Stomach (tissue), 19 donors: ENCODE measurements at places on chromosomes 2 and 18. TPM values are rescaled to one million over a fixed set of nuclear protein-coding genes. Genes with fewer than 3 reads are reported as not detected.

DNA sequence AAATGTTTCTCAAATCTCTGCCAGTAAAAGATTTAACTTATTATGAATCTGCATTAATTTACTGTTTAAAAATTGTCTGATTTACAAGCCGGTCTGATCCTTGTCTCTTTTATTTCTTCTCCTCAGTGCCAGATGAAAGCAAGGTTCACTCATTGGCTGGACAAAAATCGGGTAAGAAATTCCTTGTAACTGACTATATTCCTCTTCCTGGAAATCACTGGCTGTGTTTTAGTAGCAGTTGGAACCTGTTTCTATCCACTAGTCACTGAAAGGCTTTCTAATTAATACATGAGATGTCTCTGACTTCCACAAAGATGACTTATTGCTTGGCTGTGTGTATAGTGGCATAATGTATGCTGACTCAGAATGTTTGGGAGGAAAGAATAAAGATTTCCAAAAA lies 436.6 kb upstream of the NRP2 start:
- peak; percentile 69 for DNase-seq

UGT1A3 gene
- 6.7 TPM for total RNA-seq

DNA sequence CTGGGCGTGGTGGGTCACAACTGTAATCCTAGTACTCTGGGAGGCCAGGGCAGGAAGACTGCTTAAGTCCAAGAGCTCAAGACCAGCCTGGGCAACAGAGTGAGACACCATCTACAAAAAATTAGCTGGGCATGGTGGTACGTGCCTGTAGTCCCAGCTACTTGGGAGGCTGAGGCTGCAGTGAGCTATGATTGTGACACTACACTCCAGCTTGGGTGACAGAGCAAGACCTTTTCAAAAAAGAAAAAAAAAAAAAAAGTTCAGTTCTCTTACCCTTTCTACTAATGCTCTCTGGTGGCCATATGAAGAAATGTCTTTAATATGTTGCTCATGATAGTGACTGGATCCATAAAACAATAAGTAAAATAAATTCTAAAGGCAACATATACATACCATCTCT lies 14.9 kb downstream of the TYW5 start:
- no peak for DNase-seq

DNA sequence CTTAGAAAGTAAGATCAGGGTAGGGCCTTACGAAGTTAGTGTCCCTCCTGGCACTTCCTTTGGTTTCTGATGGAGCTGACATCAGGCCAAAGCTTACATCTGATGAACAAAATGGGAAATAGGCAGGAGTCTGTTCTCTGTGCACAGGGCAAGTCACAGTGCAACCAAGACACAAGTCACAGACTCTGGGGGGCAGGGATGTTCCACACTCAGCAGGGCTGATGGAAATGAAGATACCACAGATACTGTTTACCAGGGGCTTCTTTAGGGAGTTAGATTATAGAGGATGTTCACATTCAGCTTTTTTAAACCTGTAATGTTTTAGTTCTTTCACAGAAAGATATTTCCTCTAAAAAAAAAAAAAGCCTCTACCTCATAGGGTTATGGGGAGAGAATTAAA lies 106.2 kb upstream of the EPC2 start:
- no peak for DNase-seq

- no peak for DNase-seq
These were observed 50.9 kb upstream of the SMAD2 start for GRCh38 chr18:47981320-47981719.

MTLN gene
- total RNA-seq = 154 TPM

GALR1 gene
- total RNA-seq = not detected

DNA sequence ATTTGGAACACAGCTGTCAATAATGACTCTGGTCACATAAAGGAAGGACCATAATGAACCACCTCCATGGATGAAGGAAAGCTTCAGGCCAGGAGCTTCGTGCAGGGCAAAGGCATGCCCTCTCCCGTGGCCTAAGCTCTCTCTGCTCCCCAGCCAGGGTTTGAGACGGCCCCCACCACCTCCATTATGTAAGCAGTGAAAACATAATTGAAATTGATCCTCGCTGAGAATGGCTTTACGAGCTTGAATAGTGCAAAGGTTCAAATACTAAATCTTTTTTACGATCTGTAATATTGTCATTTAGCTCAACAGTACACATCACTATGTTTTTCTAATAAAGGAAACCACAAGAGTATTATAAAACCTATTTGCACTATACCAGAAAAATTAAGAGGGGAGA lies 5.2 kb upstream of the EDAR start:
- no peak for DNase-seq

- no peak for DNase-seq
These were observed 62.5 kb upstream of the HPCAL1 start for GRCh38 chr2:10240161-10240681.

GRCh38 chr2:236855176-236855865 lies 230.4 kb upstream of the COPS8 start:
- no peak for DNase-seq

SOX11 gene
- not detected for total RNA-seq

DNA sequence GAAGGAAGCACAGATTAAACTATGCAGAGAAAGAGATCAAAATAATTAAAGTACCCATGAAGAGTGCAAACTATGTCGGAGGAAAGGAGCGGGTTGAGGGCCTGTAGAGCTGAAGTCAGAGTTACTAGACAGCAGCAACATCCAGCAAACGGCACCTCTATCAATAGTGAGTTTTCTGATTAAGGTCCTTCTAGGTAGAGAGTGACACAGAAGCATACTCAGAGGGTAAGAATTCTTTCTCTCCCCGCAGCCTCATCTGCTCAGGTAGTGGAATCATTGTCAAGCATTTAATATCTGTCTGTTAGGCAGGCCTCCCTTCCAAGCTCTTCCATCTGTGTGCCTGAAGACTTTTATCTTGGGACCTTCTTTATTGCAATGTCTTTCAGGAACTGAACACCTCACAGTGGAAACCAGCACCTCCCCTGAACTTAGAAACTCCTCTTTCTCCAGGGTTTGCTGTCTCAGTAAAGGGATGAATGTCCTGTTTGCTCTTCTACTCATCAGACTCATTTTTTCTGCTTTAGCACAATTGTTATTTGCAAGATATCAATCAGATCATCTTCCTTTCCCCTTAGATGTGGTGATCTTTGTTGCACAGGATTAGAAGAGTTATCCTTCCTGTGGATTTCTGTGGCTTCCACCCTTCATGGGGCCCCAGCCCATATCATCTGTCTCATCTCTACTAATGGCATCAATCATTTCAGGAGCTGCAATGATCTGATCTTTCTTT lies 28.8 kb downstream of the SP140 start:
- DNase-seq = no peak

DNA sequence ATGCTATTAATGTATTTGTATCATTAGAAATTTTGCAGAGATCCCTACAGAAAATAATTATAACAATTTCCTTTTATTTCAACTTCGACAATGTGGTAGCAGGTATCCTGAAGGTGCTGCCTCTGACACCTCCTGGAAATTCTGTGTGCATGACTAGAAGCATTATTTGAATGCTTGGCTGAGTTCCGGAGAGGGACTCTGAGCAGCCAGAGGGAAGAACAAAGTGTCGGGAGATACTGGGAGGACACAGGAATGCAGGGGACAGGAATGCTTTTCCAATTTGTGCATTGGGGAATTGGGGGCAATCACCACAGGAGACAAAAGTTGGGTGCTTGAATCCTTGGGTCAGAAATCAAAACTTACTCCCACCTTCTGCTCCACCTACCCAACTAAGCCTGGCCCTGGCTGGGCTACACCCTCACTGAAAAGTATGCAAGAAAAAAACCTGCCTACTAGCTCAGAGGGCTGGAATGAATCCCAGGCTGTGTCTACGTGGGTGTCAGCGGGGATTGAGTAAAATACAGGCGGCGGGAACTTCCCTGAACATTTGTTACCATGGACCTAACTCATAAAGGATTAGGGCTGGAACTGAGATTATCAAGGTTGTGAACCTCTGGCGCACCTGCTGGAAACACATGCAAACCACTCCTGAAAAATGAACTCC lies 299.3 kb downstream of the SOX11 start:
- no peak for DNase-seq

DNA sequence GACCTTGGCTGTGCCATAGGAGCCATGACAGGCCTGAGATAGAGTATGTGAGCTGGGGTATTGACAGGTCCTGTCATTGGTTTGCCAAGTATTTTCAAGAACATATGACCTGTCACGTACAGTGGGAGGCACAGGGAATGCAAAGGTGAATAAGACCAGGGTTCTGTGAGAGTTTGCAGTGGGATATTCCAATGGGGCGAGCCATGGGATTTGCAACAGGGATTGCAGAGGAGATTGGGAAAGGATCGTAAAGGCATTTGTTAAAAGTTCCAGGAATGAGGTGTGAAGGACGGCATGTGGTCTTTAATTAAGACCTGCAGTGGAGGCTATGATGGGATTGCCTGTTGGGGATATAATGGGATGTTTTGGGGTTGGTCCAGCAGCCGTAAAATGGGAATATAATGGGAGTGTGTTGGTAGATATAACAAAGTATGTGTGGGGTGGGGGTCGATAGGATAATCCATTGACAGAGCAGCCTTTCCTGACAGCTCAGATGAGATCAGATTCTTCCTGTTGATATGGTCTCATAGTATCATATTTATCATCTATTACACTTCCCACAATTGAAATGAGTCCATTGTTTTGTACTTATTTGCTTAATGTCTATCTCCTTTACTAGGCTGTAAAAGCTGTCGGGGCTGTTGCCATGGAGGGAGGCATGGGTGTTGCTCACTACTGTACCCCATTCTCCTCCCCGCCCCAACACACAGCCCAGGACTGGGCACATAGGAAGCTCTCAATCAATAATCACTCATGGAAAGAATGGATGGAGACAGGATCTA lies 38.1 kb downstream of the PKDCC start:
- no peak for DNase-seq

DNA sequence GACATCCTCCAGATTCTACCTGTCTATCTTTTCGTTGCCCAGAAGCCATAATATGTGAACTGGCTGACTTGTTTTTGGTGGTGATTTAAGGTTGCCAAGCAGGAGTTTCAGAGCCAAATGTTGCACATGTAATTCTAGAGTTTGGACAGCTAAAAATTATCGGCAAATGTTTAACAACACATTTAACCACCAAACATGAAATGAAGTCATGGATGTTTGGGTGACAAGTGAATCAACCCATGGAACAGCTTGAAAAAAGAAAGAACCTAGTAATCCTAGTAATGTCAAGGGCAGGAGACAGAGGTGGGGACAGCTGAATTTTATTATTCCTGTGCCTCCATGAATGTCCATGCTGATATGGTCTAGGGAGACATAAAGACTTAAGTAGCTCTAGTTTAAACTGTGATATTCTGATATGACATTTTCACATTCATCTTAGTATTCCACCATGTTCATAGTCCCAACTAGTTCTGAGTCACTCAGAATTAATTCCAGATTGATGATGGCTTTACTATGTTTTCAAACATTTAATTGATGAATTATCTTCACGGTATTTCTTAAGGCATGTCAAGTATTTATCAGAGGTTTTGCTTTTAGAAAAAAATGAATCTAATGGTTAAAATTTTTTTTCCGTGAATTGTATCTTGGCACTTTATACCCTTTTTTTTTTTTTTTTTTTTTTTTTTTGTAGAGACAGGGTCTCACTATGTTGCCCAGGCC lies 101.7 kb downstream of the SOCS6 start:
- DNase-seq = no peak

CD8B2 gene
- not detected for total RNA-seq

GRCh38 chr2:235418918-235419317 lies 74.9 kb upstream of the AGAP1 start:
- no peak for DNase-seq

DNA sequence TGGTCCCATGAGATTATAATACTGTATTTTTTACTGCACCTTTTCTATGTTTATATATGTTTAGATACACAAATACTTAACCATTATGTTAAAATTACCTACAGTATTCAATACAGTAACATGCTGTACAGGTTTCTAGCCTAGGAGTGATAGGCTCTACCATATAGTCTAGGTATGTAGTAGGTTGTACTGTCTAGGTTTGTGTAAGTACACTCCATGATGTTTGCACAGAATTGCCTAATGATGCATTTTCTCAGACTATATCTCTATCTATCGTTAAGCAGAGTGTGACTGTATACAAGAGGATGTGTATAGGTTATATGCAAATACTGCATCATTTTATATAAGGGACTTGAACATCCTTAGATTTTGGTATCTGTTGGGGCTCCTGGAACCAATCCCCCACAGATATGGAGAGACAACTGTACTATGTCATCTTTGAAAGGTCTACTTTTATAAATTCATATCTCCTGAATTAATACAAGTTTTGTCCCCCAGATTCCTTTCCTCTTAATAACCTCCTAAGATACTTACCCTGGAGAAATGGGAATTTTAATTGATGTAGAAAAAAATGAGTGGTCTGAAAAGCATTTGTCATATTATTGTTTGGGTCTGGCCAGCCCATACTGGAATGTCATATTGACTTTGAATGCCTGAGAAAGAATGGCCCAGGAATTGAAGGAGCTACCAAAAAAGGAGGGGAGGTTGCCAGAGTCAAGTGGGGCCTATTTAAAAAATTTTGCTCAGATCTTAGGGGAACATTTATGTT lies 36.6 kb downstream of the EHBP1 start:
- DNase-seq = no peak

GRCh38 chr2:210443527-210443926 lies 33.0 kb downstream of the LANCL1 start:
- no peak for DNase-seq

GRCh38 chr18:38789141-38789540 lies 1223.5 kb upstream of the CELF4 start:
- DNase-seq = no peak

GRCh38 chr2:236056141-236056540 lies 112.0 kb downstream of the GBX2 start:
- no peak for DNase-seq

GRCh38 chr18:38747153-38747552 lies 1181.6 kb upstream of the CELF4 start:
- DNase-seq = no peak

- DNase-seq = no peak
These were observed 52.7 kb downstream of the GLS start for GRCh38 chr2:190933361-190933760.

DNA sequence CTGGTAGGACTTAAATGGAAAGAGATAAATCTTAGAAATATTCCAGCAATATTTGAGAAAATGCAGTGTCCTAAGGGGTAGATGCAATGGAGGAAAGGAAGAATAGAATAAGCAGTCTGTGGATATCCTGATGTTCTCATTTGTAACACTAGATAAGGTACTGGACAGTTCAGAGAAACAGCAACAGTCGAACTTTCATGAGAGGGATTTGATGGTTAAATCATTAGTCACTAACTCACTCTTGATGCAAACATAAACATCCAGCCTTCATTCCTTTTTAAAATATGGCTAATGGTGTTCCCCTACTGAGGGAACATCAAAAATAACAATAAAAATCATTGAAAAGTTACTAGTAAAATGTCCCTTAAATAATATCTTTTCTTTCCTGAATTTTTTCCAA lies 211.4 kb upstream of the SLC39A10 start:
- DNase-seq = no peak

DNA sequence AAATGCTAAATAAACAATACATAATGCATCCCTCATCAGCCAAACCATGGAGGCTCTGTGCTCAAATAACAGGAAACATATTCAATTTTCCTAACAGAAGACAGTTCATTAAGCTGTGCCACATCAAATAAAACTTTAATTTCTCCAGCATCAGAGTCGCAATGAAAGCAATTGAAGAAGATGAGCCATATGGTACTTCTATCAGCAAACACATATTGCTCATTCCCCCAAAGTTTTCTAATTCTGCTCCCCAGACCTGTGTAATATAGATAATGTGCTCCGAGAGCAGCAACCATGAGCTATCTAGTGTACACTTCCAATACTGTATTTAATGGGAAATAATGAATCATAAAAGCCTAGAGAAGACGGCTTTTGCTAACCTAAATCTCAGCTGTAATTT lies 263.2 kb downstream of the MEIS1 start:
- DNase-seq = no peak

TUBA3E gene
- not detected for total RNA-seq

- peak; percentile 79 for DNase-seq
These were observed 56.5 kb downstream of the EMX1 start for GRCh38 chr2:72973566-72974435.

TOGARAM2 gene
- total RNA-seq = 0.43 TPM
